ENCODE measurements at places on chromosomes 11 and 22. TPM values are rescaled to one million over a fixed set of nuclear protein-coding genes. Genes with fewer than 3 reads are reported as not detected.

GRCh38 chr11:61378713-61379313 lies 13.6 kb upstream of the TMEM216 start:
- no peak for DNase-seq

GRCh38 chr11:71988050-71988449 lies 10.7 kb upstream of the IL18BP start:
- no peak for DNase-seq

DNA sequence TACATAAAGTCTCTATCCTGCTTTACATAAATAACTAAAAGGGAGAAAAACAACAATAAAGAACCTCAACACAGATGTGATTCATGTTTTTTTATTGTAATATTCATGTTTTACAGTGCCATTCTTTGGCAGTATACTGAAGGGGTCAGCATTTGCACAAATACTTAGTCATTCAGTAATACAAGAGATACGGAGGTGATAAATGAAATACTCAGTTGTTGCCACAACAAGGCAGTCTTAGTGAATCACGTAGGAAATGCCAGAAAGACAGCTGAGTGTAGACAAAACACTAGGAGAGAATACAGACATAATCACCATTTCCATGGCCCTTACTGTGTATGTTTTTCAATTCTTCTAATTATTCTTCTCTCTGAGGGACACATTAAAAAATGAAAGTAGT lies 910.4 kb downstream of the METTL15 start:
- no peak for DNase-seq

- peak; percentile 38 for DNase-seq
Measured at GRCh38 chr11:134838708-134839107, 426.7 kb upstream of the B3GAT1 start.

GRCh38 chr11:120828847-120829246 lies 195.1 kb upstream of the TBCEL start:
- DNase-seq = no peak

GRCh38 chr11:62456630-62457029 lies 37.8 kb downstream of the SCGB1A1 start:
- DNase-seq = no peak

GRCh38 chr11:14359501-14360031 lies 583 bp upstream of the RRAS2 start:
- DNase-seq = no peak

DNA sequence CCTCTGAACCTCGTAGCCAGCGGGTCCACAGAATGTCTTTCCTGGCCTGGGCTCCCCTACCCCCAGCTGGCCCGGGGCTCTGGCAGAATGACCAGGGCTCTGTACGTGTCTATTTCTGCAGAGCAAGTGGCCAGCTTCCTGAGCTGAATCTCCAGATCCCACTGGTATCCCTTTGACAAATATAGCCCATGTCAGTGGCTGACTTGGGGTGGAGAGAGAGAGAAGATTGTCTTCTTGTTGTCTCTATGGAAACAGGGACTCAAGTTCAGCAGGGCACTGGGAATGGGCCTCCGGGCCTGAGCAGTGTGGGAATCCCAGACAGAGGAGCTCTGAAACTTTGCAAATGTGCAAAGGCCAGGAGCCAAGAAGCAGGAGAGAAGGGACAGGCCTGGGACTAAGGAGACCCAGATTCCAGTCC lies 33.9 kb downstream of the ANO1 start:
- DNase-seq = no peak

- no peak for DNase-seq
Measured at GRCh38 chr22:22609291-22609690, 35.1 kb upstream of the GGTLC2 start.

GRCh38 chr22:46620588-46621242 lies 529 bp downstream of the GRAMD4 start:
- DNase-seq = no peak

GRCh38 chr11:19519912-19520641 lies 192.6 kb upstream of the NAV2 start:
- no peak for DNase-seq

DNA sequence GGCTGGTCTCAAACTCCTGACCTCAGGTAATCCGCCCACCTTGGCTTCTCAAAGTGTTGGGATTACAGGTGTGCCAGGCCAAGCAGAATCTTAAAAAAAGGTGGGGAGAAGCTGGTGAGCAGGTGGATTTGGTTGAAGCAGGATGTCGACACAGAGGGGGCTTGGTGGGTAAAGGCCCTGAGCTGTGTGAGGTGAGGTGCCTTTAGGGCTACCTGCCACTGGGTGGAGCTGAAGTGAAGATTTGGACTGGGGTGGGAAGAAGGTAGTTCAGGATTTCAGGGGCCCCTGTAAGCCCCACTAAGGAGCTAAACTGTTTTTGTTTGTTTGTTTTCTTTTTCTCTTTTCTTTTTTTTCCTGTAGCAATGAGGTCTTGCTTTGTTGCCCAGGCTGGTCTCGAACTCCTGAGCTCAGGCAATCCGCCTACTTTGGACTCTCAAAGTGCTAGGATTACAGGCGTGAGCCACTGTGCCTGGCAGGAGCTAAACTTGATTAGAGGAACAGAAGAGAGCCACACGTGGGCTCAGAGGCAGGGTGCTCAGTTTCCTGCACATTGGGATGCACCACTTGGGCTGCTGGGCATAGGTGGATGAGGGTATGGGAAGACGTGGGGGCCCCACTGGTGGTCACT lies 6.0 kb downstream of the P2RX6 start:
- no peak for DNase-seq

DNA sequence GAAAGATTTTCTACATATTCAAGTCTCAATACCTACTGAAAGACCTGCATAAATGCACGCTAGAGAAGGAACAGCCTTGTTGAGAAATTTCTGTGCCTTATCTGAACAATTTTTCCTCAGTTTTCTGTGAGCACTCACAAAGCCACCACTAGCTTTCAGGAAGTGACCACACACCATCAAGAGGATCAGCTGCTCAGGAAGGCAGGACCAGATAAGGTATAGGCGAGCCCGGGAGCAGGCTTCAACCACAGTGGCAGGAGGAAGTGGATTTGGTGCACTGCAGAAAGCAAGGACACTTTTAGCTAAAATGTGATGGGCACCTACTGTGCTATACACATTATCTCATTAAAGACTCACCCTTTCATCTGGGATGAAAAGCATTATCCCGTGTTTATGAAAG lies 220.8 kb downstream of the RAB38 start:
- no peak for DNase-seq

DNA sequence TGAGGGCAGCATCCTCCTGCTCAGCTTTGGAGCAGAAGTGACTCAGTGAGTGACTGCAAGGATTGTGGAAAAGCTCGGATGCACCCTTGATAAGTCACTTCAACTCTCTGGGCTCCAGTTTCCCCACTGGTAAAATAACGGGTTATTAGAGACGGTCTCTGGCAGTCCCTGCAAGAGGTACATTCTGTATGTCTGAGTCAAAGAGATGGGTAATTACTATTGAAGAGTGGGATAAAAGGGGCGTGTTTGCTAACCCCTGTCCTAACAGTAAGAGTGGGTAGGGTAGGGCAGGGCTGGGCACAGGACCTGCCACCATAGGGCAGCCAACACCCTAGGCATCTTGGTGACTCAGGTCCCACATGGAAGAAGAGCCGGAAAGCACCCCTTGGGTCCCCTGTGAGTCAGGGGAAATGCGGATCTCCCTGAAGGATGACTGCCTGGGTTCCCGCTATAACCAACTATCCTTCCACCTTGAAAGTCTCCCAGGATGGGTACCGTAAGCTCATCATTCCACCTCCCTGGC lies 7.3 kb upstream of the AHNAK start:
- DNase-seq = no peak

- DNase-seq = peak; percentile 87
Measured at GRCh38 chr11:12963792-12964536, 45.2 kb upstream of the RASSF10 start.

DNA sequence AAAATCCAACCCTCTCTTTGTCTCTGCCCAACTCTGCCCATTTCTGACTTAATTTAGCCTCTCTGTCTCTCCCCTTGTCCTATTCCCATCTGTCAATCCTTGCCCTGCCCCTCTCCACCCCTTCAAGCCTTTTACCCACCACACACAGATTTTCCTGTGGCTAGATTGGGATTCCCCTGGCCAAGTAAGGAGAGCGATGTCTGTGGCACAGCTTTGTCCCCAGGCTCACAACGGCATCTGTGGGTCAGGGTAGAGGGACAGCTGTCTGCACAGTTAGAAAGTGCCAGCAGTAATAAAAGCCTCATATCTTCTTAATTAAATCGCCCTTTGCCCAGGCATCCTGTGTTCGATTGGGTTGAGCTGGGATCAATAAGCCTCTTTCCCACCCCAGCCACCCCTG lies 1.3 kb upstream of the KCNC1 start:
- no peak for DNase-seq

Gene ABTB2
- total RNA-seq = 0.89 TPM

Gene IZUMO1R
- not detected for total RNA-seq

Gene POLR2F
- total RNA-seq = 77.9 TPM

Gene OR51F2
- not detected for total RNA-seq

Gene AKIP1
- total RNA-seq = 28.8 TPM

Gene BDNF
- 4.2 TPM for total RNA-seq

Measured in osteocyte (in vitro differentiated cells).